ENCODE measurements at places on chromosomes 3 and 15. TPM values are rescaled to one million over a fixed set of nuclear protein-coding genes. Genes with fewer than 3 reads are reported as not detected.

The NME9 gene
- total RNA-seq: not detected

The GOLGA8R gene
- 42.7 TPM for total RNA-seq

The RBP2 gene
- not detected for total RNA-seq

The TRPC1 gene
- 1.4 TPM for total RNA-seq

The NAALADL2 gene
- total RNA-seq: not detected

The B4GALT4 gene
- 35.1 TPM for total RNA-seq

The IL5RA gene
- not detected for total RNA-seq

The CELF6 gene
- total RNA-seq: 2.6 TPM

The PLCH1 gene
- 0.26 TPM for total RNA-seq

The TGM5 gene
- not detected for total RNA-seq

The TTLL13 gene
- 1.2 TPM for total RNA-seq

The SETD5 gene
- total RNA-seq: 140 TPM

The CYP8B1 gene
- not detected for total RNA-seq

The UBA5 gene
- total RNA-seq: 37.8 TPM

The EFCC1 gene
- not detected for total RNA-seq

The FSD2 gene
- total RNA-seq: not detected
